ENCODE measurements at places on chromosomes 12 and 14.

- DNase-seq: no peak
These were observed 26.9 kb downstream of the ZFC3H1 start for GRCh38 chr12:71636704-71637115.

DNA sequence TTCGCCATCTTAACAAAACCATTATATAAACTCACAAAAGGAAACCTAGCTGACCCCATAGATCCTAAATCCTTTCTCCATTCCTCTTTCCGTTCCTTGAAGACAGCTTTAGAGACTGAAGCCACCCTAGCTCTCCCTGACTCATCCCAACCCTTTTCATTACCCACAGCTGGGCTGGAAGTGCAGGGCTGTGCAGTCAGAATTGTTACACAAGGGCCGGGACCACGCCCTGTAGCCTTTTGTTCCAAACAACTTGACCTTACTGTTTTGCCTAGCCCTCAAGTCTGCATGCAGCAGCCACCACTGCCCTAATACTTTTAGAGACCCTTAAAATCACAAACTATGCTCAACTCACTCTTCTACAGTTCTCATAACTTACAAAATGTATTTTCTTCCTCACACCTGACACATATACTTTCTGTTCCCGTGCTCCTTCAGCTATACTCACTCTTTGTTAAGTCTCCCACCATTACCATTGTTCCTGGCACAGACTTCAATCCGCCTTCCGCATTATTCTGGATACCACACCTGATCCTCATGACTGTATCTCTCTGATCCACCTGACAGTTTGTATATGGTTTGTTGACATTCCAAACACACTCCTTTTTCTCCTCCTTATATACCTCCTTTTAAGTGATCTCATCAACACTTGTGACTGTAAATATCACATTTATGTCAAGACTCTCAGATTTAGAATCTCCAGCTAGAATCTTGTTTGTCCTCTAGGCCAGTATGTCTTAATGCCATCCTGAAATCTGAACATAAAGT lies 208.7 kb downstream of the KITLG start:
- DNase-seq: no peak

- no peak for DNase-seq
These were observed 160.0 kb upstream of the CRY1 start for GRCh38 chr12:107253361-107253760.

- DNase-seq: no peak
These were observed 91.7 kb upstream of the FUT8 start for GRCh38 chr14:65320661-65321308.

- DNase-seq: no peak
These were observed 319.9 kb downstream of the EGLN3 start for GRCh38 chr14:33631021-33631420.
